AG08395 (cell line): ENCODE measurements at places on chromosomes 6 and 20.

DNA sequence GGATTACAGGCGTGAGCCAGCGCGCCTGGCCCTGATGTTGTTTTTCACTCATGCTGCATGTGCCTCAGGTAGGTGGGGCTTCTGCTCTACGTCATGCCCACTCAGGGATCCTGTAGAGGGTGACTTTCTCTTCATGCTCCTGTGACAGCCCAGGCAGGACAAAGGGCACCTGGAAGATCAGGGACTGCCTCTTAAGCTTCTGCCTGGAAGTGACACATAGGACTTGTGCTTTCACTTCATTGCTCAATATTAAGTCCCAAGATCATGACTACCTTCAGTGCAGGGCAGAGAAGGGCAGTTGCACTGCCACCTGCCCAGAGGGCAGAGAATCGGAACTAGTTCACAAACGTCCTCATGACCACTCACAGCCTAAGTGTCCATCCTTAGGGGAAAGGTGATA lies 249.5 kb upstream of the SULF2 start:
- DNase-seq: no peak

DNA sequence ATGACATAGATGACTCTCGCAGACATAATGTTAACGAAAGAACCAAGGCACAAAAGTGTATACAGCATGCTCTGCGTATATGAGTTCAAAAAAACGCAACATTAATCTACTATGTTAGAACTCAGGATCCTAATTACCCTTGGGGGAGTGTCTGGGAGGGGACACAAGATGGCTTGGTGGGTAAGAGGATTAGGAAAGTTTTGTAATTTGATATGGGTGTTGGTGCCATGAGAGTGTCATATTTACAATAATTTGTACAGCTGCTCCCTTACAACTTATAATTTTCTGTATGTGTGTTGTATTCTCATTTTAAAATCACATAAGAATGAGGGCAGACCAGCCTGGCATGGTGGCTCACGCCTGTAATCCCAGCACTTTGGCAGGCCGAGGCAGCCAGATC lies 38.6 kb downstream of the TFEB start:
- DNase-seq: no peak

GRCh38 chr6:25602674-25602982 lies 49.4 kb upstream of the SCGN start:
- DNase-seq: no peak

- peak; percentile 17 for DNase-seq
Observed at GRCh38 chr6:27505209-27506027, 32.5 kb upstream of the ZNF184 start.

GRCh38 chr20:36203861-36204260 lies 32.4 kb upstream of the AAR2 start:
- no peak for DNase-seq

DNA sequence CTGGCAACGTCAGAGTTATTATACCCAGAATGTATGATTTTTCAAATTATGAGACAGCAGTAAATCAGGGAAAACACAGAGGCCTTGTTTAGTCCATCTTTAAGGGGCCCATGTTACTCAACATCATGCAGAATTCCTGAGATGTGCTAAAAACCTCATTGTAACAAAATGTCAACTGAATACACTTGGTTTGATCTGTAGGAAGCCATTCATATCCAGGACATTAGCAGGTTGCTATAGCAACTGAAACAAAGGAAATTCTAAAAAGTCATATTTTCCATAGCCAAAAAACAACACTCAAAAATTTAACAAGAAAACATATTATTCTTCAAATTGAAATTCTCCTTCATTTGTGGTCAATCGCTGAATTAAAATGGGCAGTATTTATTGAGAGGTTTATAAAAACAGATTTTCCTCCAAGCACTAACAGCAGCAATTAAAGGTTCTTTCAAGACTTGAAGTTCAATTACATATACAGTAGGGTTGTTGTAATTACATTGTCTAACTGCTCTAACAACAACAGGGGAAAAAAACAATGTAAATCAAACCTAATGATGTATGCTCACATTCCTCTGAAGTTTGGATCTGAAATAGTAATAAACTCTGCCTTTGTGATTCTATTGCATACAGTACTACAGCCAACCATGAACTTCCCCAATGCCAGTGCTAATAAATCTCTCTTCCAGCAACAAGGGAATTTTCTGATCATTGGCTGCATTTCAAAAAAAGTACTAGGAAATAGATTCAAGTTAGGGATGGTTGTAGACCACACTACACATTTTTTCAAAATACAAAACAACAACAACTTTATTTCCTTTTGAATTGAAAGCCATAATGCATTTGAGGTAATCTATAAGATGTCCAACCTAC lies 34.9 kb downstream of the COL12A1 start:
- DNase-seq: no peak

DNA sequence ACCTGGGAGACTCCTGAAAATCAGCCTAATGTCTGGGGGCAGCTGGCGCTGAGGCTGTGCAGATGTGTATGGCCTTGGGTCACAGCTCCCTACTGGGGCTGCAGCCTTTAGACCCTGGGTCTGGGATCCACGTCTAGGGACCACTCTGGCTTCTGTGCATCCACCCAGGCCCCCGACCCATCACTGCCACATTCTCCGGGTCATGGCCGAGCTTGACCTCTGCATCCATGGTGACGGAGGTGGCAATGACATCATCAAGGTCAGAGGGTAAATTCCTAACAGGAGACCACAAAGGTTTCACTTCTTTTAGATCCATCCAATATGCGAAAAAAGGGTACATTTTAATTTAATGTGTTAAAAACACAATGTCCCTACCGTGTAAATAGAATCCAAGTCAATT lies 14.5 kb upstream of the PCMTD2 start:
- DNase-seq: no peak

DNA sequence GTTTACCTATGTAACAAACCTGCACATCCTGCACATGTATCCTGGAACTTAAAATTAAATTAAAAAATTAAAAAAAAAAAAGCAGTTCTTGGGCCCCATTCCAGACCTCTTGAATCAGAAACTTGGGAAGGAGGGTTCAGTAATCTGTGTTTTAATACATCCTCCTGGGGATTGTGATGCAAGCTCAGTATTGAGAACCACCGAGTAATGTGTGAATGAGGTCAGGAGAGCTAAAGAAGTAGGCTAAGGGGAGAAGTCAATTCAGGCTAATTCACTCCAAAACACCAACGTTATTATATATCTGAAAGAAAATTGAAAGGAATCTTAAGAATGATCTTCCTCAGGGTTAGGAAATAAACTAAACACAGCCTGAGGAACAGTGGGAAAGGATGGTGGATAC lies 120.4 kb downstream of the RNF144B start:
- DNase-seq: peak; percentile 39

- peak; percentile 51 for DNase-seq
Observed at GRCh38 chr6:30615219-30615957, 1.7 kb downstream of the PPP1R10 start.

GRCh38 chr6:104601131-104601651 lies 258.5 kb downstream of the HACE1 start:
- DNase-seq: no peak

- DNase-seq: peak; percentile 68
Observed at GRCh38 chr6:108581237-108581931, 20.7 kb downstream of the FOXO3 start.

- DNase-seq: no peak
Observed at GRCh38 chr20:64063389-64064144, 569 bp downstream of the TCEA2 start.

- DNase-seq: no peak
Observed at GRCh38 chr6:133085471-133085870, 155.7 kb upstream of the EYA4 start.

- no peak for DNase-seq
Observed at GRCh38 chr20:40955326-40955725, 73.3 kb upstream of the TOP1 start.

GRCh38 chr20:37375227-37375626 lies 29.3 kb downstream of the SRC start:
- no peak for DNase-seq

DNA sequence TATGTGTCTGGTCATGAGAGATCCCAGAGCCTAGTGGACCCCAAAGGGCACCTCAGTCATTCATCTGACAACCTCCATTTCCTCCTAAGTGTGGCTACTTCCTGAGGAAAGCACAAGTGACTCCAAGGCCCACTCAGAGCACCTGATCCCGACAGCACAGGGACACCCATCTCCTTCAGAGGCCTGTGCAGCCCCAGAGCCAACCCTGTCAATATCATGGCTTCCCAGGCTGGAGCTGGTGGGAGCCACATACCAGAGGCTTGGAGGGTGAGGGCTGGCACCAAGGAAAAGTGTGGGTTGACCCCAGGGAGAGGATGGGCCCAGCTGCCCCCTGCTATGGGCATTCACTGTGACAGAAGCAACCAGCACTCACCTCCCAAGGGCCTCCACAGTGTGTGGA lies 117.3 kb downstream of the PSMB1 start:
- no peak for DNase-seq

DNA sequence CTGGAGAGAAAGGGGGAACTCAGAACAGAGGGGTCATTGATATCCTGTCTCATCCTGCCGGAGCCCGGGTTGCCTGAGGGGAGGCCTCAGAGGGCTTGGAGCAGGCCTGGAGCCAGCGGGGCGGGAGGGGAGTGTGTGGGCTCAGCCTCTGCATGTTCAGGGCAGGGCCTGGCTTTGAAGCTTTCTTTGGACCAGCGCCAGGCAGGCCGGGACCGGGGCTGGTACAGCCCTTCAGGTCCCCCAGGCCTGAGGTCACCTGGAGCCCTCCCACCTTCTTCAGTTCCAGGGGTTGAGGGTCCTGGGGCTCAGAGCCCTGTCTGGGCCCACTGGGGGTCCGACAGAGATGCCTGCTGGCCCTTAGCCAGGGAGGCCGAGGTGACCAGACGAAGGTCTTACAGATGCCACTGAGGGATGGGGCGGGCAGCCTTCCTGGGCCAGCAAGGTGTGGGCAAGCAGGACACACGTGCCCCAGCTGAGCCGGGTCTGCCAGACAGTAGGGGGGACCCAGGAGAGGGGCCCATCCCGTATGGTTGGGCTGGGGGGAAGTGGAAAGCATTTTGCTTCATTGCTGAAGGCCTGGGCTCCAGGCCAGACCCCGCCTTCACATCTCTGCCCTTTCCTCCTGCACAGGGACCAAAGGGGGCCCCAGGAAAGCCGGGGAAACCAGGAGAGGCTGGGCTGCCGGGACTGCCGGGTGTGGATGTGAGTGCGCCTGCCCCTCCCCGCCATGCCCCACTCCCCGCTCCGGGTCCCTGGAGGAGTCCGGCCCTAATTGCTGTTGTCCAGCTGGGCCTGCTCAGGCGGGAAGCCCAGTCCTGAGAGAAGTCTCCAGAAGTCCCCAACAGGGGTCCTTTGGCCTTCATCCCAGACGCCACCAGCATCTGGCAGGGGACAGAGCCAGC lies 2.0 kb downstream of the COL9A3 start:
- peak; percentile 26 for DNase-seq

DNA sequence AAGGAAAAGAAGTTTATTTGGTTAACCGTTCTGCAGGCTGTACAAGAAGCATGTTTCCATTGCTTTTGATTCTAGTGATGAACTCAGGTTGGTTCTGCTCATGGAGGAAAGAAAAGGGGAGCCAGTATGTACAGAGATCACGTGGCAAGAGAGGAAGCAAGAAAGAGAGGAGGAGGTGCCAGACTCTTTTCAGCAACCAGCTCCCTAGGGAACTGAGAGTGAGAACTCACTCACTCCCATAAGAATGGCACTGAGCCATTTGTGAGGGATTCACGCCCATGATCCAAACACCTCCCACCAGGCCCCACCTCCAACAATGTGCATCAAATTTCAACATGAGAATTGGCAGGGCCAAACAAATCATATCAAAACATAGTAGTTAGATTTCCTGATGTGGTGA lies 649.1 kb downstream of the EPM2A start:
- no peak for DNase-seq

GRCh38 chr20:5172167-5172601 lies 45.4 kb downstream of the CDS2 start:
- DNase-seq: no peak

- no peak for DNase-seq
Observed at GRCh38 chr6:31690231-31691077, 9.6 kb upstream of the LY6G5C start.

DNA sequence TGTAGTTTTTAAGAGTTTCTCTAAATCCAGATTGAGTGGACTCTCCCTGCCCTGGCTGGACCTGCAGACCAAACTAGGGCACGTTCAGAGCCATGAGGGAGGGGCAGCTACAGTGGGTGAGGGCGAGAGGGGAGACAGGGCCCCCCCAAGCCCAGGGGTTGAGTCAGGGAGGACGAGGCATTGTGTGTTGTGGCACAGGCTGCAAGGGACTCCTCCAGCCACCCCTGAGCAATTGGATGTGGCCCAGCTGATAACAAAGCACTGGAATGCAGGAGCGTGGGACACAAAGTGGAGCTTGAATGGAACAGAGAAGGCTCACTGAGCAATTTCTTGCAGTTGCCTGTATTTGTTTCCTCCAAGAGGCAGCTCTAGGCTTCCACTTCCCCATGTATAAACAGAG lies 43.5 kb upstream of the MYL9 start:
- DNase-seq: no peak

- DNase-seq: no peak
Observed at GRCh38 chr20:11447371-11448100, 470.2 kb upstream of the BTBD3 start.

GRCh38 chr6:69668916-69669315 lies 127.9 kb downstream of the LMBRD1 start:
- no peak for DNase-seq

DNA sequence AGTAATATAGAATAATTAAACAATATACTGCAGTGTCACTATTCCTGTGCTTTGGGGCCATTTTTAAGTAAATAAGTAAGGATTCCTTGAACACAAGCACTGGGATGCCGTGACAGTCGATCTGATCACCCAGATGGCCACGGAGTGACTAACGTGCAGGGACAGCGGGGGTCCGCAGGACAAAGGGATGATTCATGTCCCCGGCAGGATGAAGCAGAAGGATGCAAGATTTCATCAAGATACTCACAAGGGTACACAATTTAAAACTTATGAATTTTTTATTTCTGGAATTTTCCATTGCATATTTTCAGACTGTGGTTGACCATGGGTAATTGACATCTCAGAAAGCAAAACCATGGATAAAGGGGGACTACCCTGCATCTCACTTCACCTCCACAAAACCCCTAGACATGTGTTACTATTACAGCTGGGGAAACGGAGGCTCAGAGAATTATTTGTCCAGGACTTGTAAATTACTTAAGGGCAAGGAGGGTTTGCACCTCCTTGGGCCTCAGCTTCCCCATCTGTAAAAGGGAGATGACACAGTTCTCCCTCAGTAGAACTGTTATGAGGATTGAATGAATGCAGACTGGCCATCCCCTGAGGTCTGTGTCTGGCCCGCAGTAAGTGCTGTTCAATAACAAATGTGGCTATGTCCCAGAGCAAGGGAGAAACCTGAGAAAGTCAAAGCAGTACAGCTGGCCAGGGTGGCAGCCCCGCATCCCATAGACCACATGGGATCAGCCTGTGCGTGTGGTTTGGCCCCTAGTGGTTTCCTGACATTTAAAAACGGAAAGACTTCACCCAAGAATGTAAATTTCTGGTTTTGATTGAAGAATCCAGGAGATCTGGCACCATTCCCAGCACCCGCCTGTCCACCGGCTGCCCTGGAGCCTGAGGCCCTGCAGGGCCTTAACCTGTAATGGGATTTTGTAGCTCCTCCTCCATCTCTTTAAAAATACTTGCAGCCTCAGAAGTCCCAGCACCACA lies 235.5 kb downstream of the BMP7 start:
- peak; percentile 88 for DNase-seq

- DNase-seq: no peak
Observed at GRCh38 chr6:67391955-67392354, 1243.1 kb upstream of the ADGRB3 start.

GRCh38 chr20:62411479-62412193 lies 4.6 kb upstream of the CABLES2 start:
- DNase-seq: no peak
